ENCODE measurements at places on chromosomes 2 and 18.

DNA sequence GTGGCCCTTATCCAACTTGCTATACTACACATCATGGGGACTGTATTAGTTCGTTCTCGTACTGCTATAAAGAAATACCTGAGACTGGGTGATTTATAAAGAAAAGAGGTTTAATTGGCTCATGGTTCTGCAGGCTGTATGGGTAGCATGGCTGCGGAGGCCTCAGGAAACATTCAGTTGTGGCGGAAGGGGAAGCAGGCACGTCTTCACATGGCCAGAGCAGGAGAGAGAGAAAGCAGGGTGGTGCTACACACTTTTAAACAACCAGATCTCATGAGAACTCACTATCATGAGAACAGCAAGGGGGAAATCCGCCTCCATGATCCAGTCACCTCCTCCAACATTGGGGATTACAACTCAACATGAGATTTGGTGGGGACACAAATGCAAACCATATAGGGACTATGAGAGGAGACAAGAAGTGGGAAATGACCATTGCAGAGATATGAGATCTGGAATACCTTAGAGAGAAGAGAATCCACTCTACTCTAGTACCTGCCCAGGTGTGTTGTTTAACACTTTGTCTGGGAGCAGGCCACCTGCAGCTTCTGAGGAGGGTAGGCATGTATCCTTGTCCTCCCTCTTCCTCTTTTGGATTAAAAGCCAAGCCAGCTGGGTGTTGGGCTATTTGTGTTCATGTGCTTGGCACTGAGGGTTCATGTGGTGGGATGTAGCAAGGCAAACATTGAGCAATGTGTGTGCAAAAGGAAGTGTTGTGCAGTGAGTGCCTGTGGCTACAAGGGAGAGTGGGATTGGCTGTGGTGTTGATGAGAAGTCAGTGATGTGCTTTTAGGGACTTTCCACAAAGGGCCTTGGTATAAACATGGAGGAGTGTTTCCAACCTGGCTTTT is 22.8 kb downstream of the TTLL4 start:
- DNase-seq: peak; percentile 62

- no peak for DNase-seq
Measured at GRCh38 chr2:58072102-58072501, 25.5 kb downstream of the VRK2 start.

DNA sequence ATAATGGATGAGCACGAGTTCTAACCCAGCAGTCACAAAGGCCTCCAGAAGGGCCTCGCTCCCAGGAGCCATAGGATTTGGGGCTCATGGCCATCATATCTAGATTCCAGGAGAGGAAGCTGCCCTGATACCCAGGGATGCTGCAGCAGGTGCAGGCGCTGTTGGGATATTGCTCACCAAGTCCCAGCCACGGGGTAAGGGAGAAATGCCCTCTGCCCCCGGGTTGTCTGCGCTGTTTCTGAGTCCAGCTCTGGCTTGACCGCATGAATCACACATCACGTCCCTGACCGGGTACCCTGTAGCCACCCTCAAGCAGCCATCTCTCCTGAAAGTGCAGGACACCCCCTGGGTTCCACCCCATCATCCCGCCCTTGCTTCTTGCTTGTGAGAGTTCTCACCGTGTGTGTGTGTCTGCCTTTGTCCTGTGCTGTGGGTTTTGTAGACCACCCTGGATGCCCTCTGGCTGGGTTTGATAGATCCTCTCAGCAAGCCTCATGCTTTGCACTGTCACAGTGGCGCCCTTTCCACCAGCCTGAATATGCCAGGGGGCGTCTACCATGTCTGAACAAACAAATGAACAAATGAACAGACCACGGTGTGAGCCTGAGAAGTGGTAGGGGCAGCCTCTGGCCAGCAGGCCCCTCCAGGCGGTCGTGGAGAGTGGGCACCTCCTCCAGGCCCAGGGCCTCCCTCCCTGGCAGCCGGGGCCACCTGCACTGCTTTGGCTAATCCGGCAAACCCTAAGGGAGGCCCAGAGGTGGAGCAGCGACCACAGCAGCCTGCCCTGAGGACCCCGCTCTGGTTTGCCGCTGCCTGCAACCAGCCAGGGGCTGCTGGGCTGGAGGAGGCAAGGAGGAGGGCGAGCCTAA is 32.1 kb downstream of the ADRA2B start:
- DNase-seq: no peak

GRCh38 chr18:13425357-13426091 is 207.0 kb downstream of the LDLRAD4 start:
- peak; percentile 46 for DNase-seq

DNA sequence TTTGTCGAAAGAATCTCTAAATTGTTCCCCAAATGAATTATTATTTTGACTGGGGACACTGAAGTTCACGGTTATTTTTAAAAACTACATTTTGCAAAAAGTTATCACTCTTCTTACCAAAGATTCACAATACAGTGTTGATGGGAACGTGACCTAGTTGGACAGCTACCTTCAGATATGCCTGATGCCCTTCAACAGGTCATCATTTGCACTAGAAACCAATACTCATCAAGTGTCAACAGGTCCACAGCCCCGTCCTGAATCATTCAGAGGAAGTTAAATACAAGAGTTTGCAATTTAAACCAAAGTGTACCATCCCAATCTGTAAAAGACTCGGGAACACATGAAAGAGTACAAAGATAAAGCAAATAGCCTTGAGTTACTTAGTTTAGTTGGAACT is 28.3 kb downstream of the BCL2 start:
- no peak for DNase-seq

DNA sequence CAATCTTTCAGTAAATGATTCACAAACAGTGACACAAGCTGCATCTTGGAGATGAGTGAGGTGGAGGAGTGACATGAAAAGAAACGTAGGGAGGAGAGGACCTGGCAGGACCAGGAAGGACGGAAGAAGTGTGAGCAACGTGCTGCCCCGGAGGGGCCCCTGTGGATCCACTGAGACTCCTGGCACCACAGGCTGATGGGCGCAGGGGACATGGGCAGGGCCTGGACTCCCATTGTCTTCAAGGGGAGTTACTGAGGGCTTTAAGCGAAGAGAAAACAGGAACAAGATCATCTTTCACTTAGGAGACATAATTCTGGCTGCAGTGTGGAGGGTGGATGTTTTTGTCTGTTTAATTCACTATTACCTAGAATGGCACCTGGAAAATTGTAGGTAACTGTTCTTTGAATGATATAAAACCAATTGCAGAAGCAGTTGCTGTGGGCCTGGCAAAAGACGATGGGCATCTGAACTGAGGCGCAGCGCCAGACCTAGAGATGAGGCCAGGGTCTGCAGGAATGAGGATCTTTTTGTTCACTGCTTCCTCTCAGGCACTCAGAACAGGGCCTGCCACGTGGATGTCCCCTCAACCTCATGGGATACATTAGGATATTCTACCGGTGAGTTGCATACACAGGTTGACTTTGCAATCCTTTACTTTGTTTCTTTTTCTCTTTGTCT is 156.4 kb downstream of the TMEM18 start:
- no peak for DNase-seq

Data from KBM-7 (cell line).